Activated CD8-positive, alpha-beta memory T cell treated with anti-CD3 and anti-CD28 coated beads, Interleukin-2, amount 10 ng/mL, durations not matched to agents 7 days and 5 days (primary cell): ENCODE measurements at places on chromosomes 11 and 22. TPM values are rescaled to one million over a fixed set of nuclear protein-coding genes. Genes with fewer than 3 reads are reported as not detected.

- no peak for DNase-seq
These were observed 89.4 kb downstream of the PACS1 start for GRCh38 chr11:66159324-66159984.

DNA sequence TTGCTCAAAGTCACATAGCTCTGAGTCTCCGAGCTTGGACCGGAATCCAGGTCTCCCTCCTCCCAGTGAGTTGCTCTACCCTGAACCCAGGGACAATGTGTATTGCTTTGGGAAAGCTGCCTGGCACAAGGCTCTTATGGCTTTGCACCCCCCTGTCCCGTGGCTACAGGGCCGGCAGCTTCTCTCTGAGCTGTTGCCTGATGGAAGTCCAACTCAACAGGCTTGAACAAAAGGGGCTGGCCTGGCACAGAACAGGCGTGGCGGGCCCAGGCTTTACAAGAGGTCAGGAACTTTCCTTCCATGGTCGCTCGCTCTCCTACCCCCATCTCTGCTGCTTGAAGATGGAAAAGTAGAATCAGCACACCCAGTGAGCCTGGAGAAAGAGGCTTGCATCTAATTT is 34.3 kb downstream of the MYEOV start:
- DNase-seq = no peak

OR4A15 gene
- total RNA-seq = not detected

GRCh38 chr11:63564056-63564774 is 1.0 kb upstream of the PLAAT2 start:
- peak; percentile 80 for DNase-seq

GRCh38 chr22:23520863-23521440 is 59.1 kb downstream of the IGLL1 start:
- no peak for DNase-seq
